ENCODE measurements at places on chromosomes 1 and 21. TPM values are rescaled to one million over a fixed set of nuclear protein-coding genes. Genes with fewer than 3 reads are reported as not detected.

The RNF207 gene
- total RNA-seq: 83.3 TPM

The PADI3 gene
- total RNA-seq: not detected

The DENND2C gene
- total RNA-seq: 3.2 TPM

The L1TD1 gene
- 0.08 TPM for total RNA-seq

The FCGR1A gene
- total RNA-seq: 1.2 TPM

The RIMS3 gene
- total RNA-seq: 0.74 TPM

The MATN1 gene
- not detected for total RNA-seq

The NBPF11 gene
- total RNA-seq: 3.1 TPM

The FCER1G gene
- 22.0 TPM for total RNA-seq

The MROH9 gene
- not detected for total RNA-seq

The MFSD2A gene
- 0.22 TPM for total RNA-seq

The C1orf210 gene
- total RNA-seq: not detected

The CHI3L2 gene
- 1.1 TPM for total RNA-seq

The HCRTR1 gene
- 0.44 TPM for total RNA-seq

The LCE2A gene
- not detected for total RNA-seq

The A3GALT2 gene
- total RNA-seq: not detected

The TNN gene
- total RNA-seq: not detected

The GPR3 gene
- 0.16 TPM for total RNA-seq

The SLAMF1 gene
- total RNA-seq: not detected

The ADORA3 gene
- total RNA-seq: 3.1 TPM

The LRRC71 gene
- total RNA-seq: 0.27 TPM

The KCNJ6 gene
- total RNA-seq: not detected

The ATAD3B gene
- total RNA-seq: 8.3 TPM

The FAM72D gene
- 0.19 TPM for total RNA-seq

The FCAMR gene
- total RNA-seq: not detected

The CHI3L1 gene
- total RNA-seq: not detected

The BMP8B gene
- total RNA-seq: 0.33 TPM

The DEPDC1 gene
- 0.27 TPM for total RNA-seq

The TCHH gene
- total RNA-seq: not detected

The RHBDL2 gene
- total RNA-seq: not detected

The MRPS15 gene
- total RNA-seq: 108 TPM

The CLCA4 gene
- 0.27 TPM for total RNA-seq

The LCE3D gene
- not detected for total RNA-seq

The AADACL4 gene
- total RNA-seq: not detected

The LRRC38 gene
- 0.30 TPM for total RNA-seq

The SPATA45 gene
- not detected for total RNA-seq

The SEMA4A gene
- total RNA-seq: 1.0 TPM

The MYCL gene
- total RNA-seq: 0.44 TPM

The DNALI1 gene
- 6.9 TPM for total RNA-seq

The AMY2A gene
- not detected for total RNA-seq

The KLF17 gene
- total RNA-seq: not detected

The KRTAP13-2 gene
- not detected for total RNA-seq

The LIN28A gene
- not detected for total RNA-seq

The SLC9C2 gene
- not detected for total RNA-seq

The FNDC5 gene
- 105 TPM for total RNA-seq

The FCRL2 gene
- total RNA-seq: not detected

The HMGN1 gene
- total RNA-seq: 64.5 TPM
